Adrenal gland (tissue), 19 donors: ENCODE measurements at places on chromosomes 2 and 18. TPM values are rescaled to one million over a fixed set of nuclear protein-coding genes. Genes with fewer than 3 reads are reported as not detected.

MC4R gene
- not detected for total RNA-seq

ADCYAP1 gene
- 0.67 TPM for total RNA-seq

HOXD10 gene
- total RNA-seq = 0.23 TPM

DNA sequence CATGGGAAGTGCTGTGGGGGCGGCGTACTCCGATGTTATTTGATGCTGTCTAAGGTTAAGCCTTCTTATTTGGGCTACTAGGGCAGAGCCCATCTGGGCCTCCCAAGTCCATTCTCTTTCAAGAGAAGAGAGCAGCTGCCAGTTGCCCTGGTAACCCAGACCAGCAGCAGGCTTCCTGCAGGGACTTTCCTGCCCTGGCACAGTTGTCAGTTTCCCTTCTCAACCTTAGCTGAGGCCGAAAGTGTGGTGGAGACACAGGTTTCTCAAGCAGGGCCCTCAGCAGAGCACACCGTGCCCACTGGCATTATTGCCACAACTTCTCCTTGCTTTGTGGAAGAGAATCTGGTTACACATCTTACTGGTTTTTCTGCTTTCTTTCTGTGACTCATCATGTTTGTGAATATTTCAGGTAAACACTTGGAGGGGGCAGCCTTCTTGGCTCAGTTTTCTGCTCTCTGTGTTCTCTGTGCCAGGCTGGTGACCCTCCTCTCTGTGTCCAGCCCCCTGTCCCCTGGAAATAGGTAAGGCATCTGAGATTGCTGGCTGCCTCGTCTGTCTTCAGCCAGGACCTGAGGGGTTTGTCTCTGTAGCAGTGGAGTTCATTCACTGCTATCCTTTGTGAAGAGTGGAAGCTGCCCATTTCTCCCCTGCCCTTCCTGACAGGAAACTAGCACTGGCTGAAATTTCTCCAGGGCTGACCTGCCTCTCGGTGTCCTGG is 111.0 kb downstream of the B3GNT2 start:
- peak; percentile 40 for DNase-seq

DNA sequence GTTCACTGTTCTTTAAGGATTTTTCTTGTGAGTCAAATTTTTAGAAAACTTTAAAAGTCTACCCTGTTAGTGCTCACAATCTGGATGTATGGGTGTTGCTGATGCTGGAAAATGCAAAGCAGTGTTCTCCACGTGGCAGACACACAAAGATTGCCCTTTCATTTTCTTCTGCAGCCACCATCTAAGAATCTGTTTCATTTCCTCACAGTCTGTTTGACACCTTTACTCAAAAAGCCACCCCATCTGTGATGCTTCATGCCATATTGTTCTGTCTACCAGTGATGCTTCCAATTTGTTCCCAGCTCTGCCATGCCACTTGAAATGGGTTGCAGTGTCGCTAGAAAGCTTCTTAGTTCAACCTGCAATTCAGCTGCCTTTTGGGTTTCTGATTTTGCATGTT is 464.2 kb upstream of the UBE2E3 start:
- no peak for DNase-seq

DNA sequence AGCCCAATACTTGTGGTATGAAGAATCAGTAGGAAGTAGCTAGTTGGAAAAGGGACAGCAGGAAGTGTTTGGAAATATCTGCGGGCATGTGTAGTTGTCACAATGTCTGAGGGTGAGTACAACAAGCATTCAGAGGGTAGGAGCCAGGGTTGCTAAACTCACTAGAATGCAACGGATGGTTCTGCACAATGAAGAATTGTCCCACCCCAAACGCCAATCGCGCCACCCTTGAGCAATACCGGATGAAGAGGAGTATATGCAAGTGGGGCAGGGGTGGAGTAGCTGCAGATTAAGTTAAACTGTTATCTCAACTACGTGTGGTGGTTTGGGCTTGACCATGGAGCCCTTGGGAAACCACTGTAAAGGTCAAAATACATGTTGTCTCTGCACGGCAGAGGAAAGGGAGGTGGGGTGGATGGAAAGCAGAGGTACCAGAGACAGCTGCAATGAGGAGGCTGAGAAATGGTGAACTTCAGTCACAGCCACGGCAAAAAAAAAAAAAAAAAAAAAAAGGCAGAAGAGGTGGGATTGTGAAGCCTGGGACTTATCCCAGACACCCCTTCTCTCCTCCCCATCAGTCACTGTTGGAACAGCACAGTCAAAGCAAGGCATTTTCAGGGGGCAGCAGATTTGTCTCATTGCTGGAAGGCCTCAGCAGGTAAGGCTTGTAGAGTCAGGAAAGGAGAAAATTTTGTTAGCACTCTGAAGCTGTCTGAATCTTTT is 5.2 kb downstream of the CCL20 start:
- DNase-seq = peak; percentile 16

- DNase-seq = peak; percentile 69
Measured at GRCh38 chr2:187499941-187500532, 52.0 kb upstream of the CALCRL start.

DNA sequence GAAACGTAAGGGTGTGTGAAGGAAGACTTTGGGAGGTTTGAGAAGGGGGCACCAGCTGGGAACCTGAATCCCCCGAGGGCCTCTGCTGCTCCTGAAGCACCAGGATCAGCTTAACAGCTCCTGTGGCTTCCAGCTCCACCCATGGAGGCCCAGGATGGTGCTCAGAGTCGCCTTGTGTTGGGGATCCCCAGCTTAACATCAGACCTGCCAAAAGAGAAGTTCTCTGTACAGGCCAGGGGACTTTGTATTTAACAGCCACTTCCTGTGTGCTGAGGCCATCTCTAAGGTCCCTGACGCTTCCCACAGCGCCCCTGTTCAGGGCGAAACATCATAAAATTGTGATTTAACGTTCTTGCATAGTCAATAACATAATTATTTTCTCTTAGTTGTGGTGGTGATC is 77.5 kb downstream of the NCK2 start:
- no peak for DNase-seq

DNA sequence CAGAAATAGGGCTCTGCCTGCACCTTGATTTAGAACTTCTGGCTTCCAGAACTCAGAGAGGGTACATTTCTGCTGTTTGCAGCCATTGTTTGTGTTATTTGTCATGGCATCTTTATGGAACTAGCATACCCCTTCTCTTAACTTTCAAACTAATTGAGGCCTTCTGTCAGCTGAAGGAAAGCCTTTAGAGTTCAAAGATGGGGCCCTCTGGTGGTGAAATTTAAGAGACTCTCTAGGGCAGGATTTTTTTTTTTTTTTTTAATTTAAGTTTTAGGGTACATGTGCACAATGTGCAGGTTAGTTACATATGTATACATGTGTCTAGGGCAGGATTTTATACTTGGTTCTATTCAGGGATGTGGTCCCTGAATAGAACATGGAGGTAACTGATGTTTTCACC is 260.6 kb upstream of the LINC00305 start:
- DNase-seq = peak; percentile 2

- no peak for DNase-seq
Measured at GRCh38 chr2:200763422-200763821, 48.3 kb upstream of the BZW1 start.

DNA sequence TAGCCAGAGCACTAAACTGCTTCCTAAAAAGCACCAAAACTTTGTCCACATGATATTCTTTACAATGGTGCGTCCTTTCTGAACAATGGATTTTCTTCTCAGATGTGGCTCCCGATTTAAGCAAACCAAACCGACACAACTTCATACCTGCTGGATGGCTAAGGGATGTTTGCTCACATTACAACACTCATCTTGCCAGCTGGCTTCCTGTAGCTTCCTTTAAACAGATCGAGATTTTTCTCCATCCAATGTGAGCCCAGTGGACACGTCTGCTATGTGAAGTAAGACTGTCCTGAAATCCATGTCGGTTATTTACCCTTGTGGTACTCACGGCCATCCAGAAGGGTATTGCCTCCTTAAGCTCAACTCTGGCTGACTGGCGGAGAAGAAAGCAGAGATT is 126.5 kb downstream of the MAPK4 start:
- no peak for DNase-seq

DNA sequence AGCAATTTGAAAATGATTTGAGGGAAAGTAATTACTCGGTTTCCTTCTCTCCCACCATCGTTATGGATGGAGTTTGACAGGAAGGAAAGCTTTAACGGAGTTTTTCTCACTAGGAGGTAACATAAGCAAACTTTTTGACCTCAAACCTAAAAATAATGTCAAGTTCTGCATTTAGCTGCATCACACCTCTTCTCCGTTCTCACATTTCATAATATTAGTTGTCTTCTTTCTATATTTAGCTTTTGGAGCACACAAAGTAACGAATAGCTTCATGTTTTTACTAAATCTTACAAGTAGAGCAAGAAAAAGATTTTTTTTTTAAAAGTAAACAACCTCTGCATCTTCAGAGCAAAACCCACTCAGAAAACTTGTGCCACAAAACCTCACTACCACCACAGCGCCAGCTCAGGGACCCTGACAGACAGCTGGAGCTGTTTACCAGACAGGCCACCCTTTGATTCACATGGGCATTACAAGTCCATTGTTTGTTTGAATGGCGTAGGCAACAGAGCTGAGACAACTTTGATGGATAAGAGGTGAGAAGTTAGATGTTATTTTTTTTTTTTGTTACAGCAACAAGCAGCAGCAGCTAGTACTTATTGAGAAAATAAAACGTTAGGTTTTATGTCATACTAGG is 21.9 kb upstream of the ICOS start:
- no peak for DNase-seq

GRCh38 chr2:117917223-117917917 is 96.5 kb downstream of the CCDC93 start:
- no peak for DNase-seq

- DNase-seq = no peak
Measured at GRCh38 chr2:7803515-7803914, 878.3 kb upstream of the ID2 start.

- peak; percentile 50 for DNase-seq
Measured at GRCh38 chr2:203631068-203631757, 75.2 kb upstream of the CD28 start.

DNA sequence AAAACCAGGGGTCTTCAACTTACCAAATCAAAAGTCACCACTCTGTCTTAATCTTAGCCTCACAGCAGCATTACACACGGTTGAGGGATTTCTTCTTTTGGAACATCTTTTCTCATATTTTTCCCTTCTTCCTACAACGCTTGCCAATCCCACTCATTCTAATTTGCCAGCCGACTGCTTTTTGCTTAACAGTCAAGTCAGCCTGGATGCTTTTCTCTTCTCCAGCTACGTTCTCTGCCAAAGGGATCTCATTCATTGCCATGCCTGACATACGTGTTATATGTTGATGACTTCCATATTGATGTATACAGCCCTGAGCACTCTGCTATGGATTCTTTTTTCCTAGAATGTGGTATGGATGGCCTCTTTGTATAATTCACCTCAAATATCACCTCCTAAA is 37.3 kb downstream of the CDH19 start:
- no peak for DNase-seq

GRCh38 chr18:74256190-74256589 is 35.6 kb downstream of the CYB5A start:
- DNase-seq = no peak
